AG09309 (cell line): ENCODE measurements at places on chromosomes 2 and 18.

- DNase-seq, result no peak
Measured at GRCh38 chr2:137928547-137929518, 35.4 kb upstream of the HNMT start.

GRCh38 chr2:60154142-60154541, 399.3 kb downstream of the BCL11A start:
- no peak for DNase-seq

GRCh38 chr2:74291218-74291544, 52.0 kb downstream of the SLC4A5 start:
- no peak for DNase-seq

DNA sequence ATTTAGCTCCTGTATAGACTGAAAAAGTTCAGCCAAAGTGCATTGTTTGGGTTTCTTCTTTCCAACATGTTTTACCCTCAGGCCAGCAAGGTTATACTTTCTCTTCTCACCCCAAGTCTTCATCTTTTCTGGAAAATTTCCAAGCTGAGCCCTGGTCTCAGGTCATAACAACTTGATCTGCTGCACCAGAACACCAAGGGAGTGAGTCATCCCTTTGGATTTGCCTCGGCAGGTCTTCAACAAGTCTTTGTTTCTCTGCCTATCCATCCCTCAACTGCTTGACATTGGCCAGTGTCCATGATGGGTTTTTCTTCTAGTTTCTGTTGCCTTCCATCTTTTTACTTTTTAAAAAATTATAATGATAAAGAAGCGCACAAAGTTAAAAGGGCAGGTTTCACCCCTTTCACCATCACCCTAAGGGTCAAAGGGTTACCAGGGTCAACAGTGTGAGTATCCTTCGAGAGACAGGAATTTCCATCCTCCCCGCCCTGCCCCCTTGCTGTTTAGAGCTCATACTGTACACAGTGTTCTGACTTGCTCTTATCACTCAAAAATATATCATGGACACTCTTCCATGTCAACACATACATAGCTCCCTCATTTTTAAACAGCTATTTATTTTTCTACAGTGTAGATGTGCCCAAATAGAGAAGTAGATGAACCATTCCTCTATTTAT, 5.7 kb upstream of the SPATS2L start:
- no peak for DNase-seq

- DNase-seq, result no peak
Measured at GRCh38 chr2:135258193-135258592, 206.1 kb downstream of the RAB3GAP1 start.

DNA sequence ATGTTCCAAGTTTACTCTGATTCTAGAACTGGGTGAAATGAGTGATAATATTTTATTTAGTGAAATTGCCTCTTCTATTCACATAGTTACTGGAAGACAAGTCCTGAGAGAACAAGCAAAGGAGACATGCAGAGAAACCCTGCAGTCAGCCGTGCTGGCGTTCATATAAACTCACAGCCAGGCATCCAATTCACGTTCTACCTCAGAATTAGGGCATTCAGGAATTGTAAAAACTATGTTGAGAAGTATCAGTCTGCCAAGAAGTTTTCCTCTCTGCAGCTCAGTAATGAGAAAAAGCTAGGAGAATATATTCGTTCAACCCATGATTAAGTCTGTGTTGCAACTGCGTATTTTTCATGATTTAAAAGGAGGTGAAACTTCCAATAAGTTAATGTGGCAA, 156.2 kb upstream of the DSEL start:
- DNase-seq, result no peak

GRCh38 chr18:22883179-22883578, 49.9 kb upstream of the RBBP8 start:
- no peak for DNase-seq

DNA sequence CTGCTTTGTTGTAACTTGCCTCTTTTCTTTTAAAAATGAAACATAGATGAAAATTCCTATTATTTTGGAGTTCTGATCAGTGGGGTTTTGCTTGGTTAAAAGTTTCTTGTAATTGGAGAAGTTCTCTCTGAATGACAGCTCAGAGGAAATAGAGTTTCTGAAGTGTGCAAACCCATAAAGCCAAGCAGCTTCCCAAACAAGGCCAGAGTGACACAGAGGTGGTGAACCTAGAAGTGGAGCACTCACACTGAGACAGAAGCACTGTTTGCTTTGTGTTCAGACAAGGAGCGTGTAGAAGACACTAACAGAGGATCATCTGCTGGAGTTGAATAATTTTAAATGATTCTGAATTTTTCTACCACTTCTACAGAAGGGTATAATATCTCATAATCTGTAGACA, 49.2 kb downstream of the FBXO48 start:
- no peak for DNase-seq
